ENCODE measurements at places on chromosomes 11 and 22.

- DNase-seq = no peak
Observed at GRCh38 chr11:13206086-13206640, 71.4 kb upstream of the BMAL1 start.

GRCh38 chr11:11845071-11845470 is 3.3 kb downstream of the USP47 start:
- no peak for DNase-seq

DNA sequence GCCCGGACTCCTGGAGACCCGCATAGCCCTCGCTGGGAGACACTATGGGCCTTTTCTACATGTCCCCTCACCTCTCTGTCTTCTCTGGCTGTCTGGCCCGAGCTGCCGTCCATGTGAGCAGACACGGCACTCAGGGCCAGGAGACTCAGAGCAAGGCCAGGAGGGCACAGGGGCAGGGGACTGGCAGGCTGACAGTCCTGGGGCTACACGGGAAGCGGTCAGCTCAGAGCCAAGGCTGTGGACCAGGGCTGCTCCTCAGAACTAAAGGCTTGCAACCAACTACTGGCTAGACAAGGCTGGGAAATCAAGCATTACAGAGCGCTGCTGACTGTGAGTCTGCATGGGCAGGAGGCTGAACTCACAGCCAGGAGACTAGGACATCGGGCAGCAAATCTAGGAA is 56.1 kb upstream of the CDON start:
- no peak for DNase-seq

DNA sequence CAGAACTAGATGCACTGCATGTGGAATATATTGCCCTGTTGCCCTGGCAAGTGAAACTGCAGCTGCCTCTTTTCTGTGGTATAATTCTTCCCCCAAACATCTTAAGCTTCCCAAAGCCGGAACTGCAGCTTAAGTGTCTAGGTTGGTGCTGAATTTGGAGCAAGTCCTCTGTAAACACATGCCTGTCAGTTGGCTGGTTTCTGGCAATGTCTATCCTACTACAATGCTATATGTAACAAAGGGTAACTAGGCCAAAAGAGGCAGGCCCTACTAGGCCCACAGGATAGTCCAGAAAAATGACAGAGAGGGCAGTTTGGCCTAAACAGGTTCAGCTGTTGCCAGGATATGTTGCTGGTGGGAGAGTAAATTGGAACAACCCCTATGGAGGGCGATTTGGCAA is 27.9 kb downstream of the ASCC2 start:
- no peak for DNase-seq

DNA sequence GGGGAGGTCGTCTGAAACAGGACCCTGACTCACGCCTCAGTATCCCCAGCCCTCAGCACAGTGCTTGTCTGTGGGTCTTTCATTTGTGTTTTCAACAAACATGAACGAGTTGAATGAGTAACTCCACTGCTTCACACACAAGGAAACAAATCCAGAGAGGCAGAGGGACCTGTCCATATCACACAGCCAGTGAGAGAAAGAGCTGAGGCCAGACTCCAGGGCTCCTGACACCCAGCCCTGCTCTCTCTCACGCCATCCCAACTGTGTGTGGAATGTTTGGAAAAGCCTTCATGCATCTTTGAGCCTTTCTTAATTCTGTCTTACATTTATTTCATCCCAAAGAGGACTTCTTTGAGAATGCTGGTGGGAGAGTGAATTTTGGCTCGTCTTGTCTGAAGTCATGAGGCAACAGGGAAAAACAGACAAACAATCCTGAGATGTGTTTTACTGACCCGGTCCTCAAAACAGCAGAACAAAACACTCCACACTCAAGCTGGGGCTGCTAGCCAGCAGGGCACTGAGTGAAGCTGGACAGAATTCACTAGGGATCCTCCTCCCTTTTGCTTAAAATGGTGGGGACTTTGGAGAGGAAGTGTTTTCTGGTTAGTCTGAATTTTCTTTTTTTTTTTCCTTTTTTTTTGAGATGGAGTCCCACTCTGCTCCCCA is 19.7 kb upstream of the ALG8 start:
- no peak for DNase-seq

DNA sequence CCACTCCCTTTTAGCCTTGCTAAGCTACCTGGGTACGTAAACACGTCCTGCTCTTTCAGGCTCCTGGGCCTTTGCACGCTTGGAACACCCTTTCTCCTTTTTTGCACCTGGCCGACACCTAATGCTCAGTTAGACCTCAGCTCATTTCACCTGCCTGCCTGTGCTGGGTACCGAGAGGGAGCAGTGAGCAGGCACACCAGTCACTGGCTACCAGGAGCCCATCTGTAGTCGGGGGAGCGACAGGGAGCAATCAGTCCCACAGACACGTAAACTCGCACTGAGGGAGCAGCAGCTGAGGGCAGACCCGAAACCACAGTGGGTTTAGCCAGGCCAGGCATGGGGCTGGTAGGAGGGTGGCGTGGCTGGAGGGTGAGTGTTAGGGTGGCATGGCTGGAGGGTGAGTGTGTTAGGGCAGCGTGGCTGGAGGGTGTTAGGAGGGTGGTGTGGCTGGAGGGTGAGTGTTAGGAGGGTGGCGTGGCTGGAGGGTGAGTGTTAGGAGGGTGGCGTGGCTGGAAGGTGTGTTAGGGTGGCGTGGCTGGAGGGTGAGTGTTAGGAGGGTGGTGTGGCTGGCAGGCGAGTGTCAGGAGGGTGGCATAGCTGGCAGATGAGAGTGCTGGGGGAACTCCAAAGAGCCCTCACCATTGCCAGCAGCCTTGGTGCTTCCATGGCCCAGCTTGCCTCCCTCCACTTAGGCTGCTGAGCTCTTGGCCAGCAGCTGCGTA is 6.4 kb upstream of the GTSE1 start:
- DNase-seq = no peak

DNA sequence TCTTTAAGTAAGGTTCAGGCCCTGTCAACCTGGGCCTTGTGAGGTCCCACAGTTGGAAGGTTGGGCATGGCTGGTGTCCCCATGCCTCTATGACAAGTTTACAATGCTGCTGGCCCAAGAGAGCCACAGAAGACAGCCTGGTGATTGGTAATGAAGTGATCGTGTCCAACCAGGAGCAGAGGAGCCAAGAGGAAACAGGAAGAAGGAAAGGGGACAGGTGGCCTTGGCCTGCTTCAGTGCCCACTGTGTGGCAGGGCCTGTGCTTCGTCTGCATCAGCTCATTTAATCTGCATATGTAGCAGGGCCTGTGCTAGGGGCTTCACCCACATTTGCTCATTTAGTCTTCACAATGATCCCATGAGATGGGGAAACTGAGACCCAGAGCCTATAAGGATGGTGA is 42.1 kb upstream of the CSNK2A3 start:
- no peak for DNase-seq

DNA sequence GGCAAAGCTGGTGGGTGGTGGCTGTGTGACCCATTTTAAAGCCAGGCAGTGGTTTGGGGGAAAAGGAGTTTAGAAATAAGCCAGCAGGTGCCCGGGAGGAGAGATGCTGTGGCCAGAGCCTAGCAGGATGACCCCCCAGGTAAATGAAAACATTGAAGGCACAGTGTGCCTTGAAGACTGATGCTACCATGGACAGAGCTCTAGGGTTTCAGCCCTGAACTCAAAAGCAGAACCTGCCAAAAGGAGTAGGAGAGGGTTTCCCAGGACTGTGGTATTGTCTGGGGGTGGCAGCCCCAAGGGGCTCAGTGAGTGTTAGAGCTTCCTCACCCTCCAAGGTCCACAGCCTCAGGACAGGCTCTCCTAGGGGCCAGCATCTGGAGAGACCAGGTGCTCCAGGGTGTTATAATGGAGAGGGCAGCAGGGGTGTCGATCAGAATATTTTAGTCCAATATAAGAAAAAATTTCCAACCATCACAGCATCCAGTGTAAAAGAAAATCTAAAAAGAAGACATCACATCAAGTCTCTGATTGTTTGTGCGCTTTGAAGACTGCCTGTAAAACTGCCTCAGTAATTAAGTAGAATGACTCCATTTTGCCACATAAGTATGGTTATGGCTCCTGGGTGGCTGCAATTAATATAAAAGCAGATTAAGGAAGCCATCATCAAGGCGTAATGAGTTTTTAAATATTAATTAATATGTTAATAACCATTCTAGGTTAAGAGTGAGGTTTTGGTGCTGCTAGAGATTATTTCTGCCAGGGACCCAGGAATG is 88.6 kb upstream of the LMO1 start:
- DNase-seq = no peak

DNA sequence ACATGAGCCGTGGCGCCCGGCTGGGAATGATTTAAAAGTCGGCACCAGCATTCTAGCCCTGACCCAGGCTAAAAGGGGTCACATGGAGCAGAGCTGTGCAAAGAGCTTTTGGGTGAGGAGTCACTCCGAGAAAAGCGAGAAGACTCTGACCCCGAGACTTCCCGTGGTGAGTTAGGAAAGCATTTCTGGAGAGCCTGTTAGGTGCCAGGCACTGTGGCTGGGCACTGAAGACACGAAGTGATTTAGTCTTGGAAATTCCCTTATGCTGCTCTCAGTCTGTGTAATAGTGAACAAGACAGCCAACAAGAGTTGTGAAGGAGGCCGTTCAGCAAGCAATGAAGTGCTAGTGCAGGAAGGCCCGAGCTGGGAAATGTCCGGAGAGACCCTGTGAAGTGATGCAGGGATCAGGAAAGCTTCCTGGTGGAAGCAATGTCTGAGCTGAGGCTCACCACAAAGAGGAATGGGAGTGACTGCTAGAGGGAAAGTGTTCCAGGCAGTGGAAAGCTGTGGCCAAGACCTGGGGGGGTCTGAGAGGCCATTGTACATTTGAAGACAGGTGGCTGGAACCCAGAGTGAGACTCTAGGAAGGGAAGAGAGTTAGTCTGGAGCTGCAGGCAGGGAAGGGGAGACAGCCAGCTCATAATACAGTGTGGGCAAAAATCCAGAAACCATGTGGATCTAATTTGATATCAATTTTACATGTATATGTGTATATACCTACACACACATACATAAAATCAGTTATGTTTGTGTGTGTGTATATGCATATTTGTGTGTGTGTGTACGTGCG is 31.6 kb downstream of the MARK2 start:
- no peak for DNase-seq

- DNase-seq = no peak
Observed at GRCh38 chr22:46240907-46241306, 9.2 kb downstream of the CDPF1 start.

GRCh38 chr11:70705097-70705496 is 306.8 kb downstream of the CTTN start:
- no peak for DNase-seq

DNA sequence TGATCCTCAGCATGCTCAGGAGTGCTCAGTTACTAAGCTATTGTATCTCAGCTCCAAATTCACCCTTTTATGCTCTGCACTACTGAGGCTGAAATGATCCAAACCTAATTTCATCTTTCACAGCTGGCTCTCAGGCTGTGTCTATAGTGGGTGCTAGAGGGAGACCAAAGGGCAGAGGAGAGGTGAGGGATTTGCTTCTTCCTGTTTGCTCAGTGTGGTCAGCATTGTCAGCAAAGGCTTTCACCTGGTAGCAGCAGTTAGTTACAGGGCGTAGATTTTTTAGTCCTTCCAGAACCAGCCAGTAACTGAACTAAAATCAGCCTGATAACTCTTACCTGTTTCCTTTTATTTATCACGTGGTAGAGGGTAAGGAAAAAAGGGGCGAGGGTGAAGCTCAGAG is 33.2 kb downstream of the XRCC6 start:
- DNase-seq = no peak

DNA sequence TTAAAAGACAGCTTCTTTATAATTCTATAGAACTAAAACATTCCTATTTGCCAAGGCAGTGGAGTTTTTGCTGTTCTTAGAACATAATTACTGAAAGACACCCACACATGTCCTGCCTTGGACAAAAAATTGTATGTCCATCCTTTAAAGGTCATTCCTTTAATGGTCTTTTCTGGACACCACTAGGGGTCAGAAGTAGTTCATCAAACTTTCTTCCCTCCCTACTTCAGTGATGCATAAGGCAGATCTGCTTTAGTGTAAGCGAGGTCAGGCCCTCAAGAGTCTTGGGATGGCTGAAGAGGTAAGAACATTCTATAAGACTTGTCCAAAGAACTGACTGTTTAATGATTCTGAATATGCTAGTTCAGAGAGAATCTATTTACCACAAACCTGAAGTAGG is 4.3 kb upstream of the OR51V1 start:
- DNase-seq = no peak

DNA sequence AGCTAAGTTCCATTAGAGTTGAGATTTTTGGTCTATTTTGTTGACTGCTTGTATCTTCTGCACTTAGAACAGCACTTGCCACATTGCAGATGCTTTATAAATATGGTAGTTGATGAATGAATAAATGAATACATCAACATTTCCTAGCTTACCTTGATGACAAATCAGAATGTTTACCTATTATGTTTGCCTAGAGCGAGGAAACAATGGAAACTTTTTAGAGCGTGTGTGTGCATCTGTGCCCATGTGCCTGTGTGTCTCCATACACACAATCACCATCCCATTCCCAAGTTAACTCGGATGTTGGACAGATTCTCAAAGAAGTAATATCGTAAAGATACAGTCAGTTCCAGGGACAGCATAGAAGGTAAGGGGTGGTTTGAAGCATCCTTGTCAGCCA is 139.1 kb downstream of the DBX1 start:
- DNase-seq = no peak

GRCh38 chr11:13880634-13881033 is 81.9 kb upstream of the SPON1 start:
- DNase-seq = no peak

- no peak for DNase-seq
Observed at GRCh38 chr11:67083786-67084366, 27.2 kb downstream of the RHOD start.

- no peak for DNase-seq
Observed at GRCh38 chr22:38273135-38273826, 471 bp upstream of the TMEM184B start.

Data from naive thymus-derived CD8-positive, alpha-beta T cell (primary cell).